ENCODE measurements at places on chromosomes 6 and 20. TPM values are rescaled to one million over a fixed set of nuclear protein-coding genes. Genes with fewer than 3 reads are reported as not detected.

- no peak for DNase-seq
These were observed 134.1 kb upstream of the PREP start for GRCh38 chr6:105536961-105537360.

Gene HNF4A
- total RNA-seq: not detected

DNA sequence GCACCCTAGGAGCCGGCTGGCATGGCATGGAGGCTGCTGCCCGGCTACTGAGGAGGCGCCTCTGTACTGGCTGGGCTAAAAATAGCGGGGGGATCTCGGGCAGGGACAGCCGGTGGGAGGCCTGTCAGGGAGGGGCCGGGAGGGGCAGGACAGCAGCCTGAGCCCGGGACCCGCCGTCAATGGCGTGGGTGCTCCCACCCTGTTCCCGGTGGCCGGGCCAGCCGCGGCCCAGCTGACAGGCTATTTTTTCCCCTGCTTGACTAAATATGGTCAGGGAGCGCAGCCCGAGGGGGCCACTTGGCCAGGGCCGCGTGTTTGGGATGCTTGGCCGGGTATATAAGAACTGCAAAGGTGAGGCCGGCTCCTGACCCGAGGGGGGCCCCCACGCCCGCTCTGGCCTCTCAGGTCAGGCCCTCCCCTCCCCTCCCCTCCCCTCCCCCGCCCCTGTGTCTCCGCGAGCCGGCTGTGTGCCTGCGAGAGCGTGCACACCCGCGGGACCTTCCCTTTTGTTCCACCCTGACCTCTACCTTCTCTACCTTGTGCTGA is 74.4 kb upstream of the GATA5 start:
- DNase-seq: peak; percentile 93

- peak; percentile 65 for DNase-seq
These were observed 9.5 kb downstream of the C20orf202 start for GRCh38 chr20:1212607-1213396.

GRCh38 chr6:89352278-89353117 is at the start of gene UBE2J1:
Gene UBE2J1, minus strand, starts transcription at chr6:89352722. Its CDS starts 153 bp downstream, at chr6:89352569.
- peak; percentile 97 for DNase-seq

- DNase-seq: no peak
These were observed 4.8 kb upstream of the ADGB start for GRCh38 chr6:146593986-146594385.

DNA sequence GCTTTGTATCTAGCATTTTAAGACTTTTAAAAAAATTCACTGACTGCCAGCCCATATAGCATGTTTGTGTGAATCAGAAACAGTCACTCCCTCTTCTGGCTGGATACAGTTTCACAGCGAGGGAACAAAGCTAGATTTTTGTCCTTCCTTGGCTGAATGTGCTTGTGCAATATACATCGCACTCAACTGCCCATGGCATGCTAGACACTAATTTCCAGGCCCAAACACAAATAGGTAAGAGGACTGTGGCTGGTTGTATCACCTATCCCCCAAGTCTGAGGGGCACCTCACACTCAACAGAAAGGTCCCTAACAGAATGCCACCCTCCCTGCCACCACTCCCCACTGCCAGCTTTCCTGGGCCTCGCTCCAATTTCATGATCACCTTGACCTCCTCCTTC is 16.2 kb upstream of the BLCAP start:
- no peak for DNase-seq

Gene TMC2
- total RNA-seq: 0.10 TPM

Gene KHDC1L
- not detected for total RNA-seq

DNA sequence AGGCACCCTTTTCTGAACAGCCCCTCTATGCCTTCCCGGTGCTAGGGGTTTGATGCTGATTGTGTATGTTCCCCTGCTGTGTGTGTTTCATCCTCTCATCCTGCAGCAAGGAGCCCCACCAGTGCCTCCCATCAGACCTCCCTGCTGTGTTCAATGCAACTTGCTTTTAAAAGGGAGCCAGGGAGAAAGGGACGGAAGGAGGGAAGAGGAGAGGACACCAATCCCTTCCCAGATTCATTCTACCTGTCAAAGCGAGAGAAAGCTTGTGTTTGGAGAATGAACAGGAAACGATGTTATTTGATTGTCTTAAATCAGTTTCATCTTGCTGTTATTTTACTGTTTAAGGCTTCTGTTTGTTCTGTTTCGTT is 259.2 kb downstream of the ADGB start:
- DNase-seq: no peak

GRCh38 chr6:12049165-12049564 is 37.1 kb downstream of the HIVEP1 start:
- no peak for DNase-seq

GRCh38 chr6:84773431-84774156 is 9.2 kb upstream of the TBX18 start:
- peak; percentile 60 for DNase-seq

DNA sequence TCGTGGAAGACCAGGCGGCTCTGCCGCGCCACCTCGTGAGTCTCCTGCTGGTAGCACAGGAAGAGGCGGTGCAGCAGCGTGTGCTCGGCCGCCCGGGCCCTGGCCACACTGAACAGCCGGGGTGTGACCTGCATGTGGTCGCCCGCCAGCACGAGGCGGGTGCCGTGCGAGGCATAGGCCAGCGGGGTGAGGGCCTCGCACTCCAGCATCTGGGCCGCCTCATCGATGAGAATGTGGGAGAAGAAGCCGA is 7.0 kb downstream of the HELZ2 start:
- DNase-seq: no peak

Gene KIF13A
- 59.5 TPM for total RNA-seq

- no peak for DNase-seq
These were observed 249.1 kb downstream of the OGFRL1 start for GRCh38 chr6:71537717-71538116.

- no peak for DNase-seq
These were observed 29.7 kb downstream of the VEGFA start for GRCh38 chr6:43799551-43800297.

DNA sequence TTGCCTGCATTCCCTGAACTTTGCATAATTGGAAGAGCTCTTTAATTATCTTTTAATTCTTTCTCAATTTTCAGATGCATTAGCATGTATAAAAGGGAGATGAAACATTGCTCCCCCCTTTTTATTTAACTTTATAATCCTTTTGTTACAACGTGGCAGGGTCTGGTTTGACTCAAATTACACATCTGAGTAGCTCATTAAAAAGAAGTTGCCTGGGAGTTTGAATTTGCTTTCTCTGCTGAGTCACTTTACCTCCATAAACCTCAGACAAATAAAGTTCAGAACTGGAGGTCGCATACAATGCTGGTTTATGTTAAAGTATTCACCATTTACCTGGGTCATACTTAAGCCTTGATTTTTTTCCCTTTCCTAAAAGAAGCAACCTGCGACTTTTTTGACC is 495.2 kb downstream of the PREX1 start:
- no peak for DNase-seq

DNA sequence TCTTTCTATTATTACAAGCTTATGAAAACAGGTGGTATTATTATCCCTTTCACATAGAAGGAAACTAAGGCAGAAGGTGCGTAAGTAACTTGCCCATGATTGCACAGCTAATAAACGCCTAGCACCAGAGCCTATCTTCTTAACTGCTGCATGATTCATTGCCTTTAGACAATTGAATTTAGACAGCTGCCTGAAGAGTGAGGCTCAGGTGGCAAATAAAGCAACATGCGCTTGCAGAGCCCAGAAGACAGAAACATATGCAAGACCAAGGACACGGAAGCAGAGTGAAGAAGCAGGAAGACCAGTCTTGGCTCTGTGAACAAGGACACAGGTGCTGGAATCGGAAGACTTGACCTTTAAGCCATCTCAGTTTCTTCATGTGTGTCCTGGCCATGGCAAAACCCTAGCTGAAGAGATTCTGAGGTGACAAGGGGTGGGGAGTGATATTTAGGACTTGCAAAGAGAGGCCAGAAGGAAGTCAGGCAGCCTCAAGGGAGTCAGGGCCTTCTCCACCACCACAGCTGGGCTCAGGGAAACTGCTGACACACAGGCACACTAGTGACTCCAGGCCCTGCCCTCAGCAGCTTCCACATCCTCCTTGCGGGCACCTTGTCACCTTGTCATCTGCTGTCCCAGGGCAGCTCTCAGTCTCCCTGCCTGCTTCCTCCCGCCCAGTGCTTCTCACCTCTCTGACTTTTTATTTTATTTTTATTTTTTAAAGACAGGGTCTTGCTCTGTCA is 91.7 kb upstream of the SLC22A16 start:
- DNase-seq: no peak

DNA sequence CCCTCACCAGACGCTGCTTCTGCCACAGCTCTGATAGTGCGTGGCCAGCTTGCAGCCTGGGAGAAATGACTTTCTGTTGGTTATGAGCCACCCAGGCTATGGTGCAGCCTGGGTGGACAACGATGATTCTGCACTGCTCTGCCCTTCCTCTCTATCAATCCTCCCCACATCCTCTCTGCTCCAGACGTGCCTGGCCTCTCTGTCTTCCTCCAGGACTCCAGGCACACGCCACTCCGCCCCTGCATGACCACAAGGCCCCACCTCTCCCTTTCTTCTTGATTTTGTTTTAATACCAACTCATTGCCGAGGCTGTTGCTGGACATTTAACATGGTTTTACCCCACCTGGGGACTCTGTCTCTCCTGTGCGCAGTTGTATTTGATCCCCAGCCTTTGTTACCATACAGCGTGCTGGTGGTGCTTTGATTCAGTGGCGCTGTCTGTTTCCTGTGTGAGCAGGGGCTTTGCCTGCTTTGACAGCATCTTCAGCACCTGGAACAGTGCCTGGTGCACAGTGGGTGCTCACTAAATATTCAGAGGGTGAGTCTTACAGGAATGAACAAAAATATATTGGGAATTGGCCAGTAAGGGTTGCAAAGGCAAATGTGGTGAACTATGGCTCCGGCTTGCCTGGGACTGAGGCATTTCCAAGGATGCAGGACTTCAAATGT is 280.9 kb downstream of the CDH26 start:
- DNase-seq: no peak

Gene B3GALT4
- total RNA-seq: 6.9 TPM

- DNase-seq: no peak
These were observed 44.5 kb upstream of the LAMA4 start for GRCh38 chr6:112298816-112299281.

GRCh38 chr6:11054722-11055121 is 10.6 kb upstream of the ELOVL2 start:
- DNase-seq: no peak

Gene BNIP5
- total RNA-seq: not detected

DNA sequence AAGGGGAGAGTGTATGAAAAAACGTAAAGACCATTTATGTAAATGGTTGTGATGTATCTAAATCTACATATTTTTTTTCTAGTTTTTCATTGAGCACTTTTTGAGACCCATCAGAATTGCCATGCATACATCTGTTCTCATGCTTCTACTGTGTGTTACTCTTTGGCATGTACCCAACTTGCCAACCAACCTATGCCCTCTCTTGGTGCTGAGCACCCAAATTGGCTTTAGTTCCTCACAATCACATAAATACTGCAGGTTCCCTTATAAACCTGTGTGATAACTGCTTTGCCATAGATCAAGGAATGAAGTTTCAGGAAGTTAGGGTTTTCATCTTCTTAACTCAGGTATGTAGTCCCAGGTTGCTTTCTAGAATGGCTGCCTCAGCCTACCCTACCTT is 7.8 kb downstream of the ENPP3 start:
- DNase-seq: no peak

DNA sequence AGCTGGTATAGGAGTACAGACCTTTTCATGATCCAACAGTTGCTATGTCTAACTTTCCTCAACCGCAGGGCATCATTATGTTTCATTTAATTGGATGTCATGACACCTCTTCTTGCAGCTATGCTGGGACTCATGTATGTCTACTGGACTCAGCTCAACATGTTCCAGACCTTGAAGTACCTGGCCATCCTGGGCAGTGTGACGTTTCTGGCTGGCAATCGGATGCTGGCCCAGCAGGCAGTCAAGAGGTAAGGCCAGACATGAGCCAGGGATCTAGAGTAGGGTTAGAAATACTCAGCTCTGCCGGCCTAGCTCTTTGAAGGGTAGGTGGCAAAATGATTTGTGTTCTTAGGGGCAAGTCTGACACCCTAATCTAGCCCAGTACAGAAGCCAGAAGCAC is 25.2 kb downstream of the GHRH start:
- DNase-seq: peak; percentile 77

DNA sequence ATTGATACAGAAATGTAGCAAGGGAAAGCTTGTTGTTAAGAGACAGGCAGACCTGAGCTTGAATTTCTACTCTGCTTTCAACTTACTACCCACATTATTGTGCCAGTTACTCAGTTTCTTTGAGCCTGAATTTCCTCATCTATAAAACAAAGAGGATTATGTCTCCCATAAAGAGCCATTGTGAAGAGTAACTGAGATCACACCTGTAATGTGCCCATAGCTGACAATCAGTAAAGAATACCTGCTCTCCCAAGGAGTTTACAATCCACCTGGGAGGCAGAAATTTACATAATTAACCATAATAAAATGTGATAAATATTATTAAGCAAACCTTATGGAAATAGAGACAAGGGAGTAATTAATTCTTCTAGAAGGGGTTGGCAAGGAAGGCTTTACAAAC is 204.9 kb downstream of the EPM2A start:
- DNase-seq: no peak

Gene PDYN
- not detected for total RNA-seq

Gene RIPPLY2
- not detected for total RNA-seq

Data from left ventricle myocardium superior (tissue), 1 donor.